AG20443 (cell line): ENCODE measurements at places on chromosomes 6 and 20.

DNA sequence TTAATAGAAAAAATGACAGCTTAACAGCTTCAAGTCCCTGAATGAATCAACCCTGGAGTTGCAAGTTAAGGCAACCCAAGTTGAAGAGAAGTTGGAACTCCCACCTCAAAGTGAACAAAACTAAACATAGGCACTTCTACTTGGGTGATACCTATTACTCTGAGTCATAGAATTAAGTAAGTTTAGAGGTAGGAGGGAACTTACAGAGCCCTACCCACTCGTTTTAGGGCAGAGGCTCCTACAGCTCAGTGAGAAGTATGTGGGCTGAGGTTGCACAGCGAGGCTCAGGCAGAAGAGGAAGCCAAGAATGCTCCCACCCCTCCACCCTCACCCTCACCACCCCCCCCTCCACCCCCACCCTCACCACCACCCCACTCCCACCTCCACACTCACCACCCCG is 42.2 kb downstream of the NFATC2 start:
- DNase-seq: no peak

GRCh38 chr6:14274546-14275492 is 157.2 kb downstream of the CD83 start:
- DNase-seq: no peak

DNA sequence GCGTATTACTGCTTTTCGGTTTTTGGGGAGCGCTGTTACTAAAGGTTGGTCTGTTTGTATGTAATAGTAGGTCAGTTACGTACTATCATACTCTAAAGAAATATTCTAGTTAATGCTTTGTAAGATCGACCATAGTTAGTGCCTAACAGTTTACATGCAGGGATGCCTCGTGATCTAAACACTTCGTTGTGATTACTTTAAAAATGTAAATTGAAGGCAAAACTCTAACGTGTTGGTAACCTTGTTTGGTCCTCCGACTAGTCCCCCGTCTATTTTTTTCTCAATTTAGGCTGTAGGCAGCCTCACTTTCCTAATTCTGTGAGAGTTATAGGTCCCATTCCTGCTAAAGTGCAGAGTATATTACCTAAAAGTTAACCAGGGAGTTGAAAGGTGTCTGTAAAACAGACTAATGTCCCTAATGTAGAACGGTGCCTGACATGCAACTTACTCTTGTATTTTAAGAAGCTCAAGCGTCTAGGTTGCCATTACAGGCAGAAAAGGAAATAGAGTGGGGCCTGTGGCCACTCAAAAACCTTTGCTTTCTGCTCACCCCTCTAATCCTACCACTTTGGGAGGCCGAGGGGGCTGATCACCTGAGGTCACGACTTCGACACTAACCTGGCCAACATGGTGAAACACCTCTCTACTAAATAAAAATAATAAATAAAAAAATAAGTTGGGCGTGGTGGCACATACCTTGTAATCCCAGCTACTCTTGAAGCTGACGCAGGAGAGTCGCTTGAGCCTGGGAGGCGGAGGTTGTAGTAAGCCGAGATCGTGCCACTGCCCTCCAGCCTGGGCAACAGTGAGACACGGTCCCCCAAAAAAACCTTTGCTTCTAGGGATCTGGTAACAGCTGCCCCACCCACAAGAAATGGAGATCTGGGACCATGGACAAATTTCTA is 37.8 kb downstream of the HFE start:
- no peak for DNase-seq

DNA sequence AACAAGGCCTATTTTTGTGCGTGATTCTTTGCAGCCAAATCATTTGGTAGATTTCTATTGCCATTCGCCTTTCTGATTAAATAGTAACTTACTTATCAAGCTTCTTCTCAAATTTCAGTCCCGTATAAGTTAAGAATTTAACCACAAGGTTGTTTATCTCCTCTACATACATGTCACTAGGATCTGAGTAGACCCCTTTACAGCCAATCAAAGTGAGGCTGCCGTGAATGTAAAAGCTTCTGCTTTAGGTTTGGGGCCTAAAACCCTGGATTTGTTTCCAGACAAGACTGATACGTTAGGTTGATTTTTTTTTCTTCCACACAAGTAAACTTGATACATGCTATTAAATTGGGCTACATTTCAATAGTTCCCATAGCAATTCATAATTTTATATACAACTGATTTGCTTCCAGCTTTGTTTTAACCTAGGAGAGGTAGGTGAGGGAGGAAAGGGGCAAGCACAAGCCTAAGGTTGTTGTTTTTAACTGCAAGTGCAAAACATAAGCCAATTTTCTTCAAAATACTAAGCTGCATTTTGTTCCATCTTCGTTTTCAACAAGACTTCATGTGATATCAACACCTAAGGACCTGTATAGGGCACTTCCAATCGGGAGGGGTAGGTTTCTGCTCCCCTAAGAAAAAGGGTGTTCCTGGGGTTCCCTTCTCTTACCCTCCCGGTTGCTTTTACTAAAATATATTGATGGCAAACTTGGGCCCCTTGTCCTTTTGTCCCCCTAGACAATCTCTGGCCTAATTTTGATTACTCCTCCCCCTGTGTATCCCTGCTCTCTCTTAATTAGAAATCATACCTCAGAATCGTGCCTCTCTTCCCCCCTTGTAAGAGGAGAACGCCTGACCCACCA is 1.7 kb downstream of the RANBP9 start:
- DNase-seq: no peak

DNA sequence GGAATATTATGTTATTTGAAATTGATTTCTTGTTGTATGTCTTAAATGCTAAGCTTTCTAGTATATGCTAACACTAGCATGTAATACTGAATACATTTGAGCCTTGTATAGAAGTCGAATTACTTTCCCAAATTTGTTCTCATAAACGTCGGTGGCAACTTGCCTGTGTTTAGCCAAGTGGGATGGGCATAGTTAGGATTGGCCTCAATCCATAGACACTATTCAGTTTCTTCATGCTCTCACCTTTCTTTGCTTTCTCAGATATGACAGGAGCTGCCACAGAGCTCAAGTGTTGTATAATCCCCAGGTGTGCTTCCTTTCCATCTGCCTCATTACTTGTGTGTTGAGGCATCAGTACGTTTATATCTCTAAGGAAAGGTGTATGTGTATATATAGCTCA is 19.3 kb downstream of the ZNF334 start:
- DNase-seq: no peak

DNA sequence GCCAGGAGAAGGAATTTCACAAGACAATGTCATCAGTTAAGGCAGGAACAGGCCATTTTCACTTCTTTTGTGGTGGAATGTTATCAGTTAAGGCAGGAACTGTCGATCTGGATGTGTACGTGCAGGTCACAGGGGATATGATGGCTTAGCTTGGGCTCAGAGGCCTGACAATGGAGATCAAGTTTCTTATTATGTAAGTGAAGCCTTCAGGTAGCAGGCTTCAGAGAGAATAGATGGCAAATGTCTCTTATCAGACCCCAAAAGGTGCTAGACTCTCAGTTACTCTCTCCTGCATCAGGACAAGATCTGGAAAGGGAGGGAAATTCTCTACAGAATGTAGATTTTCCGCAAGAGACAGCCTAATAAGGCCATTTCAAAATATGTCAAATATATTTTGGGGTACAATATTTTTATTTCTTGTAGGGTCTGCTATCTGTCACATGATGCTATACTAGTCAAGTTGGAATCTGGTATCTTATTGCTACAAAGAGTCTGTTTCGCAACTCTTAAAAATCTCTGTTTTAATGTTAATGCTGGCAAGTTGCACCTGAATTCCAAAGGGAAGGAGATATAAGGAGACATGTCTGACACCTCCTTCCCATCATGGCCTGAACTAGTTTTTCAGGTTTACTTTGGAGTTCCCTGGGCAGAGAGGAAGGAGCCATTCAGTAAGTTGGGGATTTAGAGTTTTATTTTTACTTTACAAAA is 48.8 kb downstream of the TRDN start:
- DNase-seq: no peak

- DNase-seq: no peak
Observed at GRCh38 chr6:56764081-56764566, 121.4 kb upstream of the DST start.

GRCh38 chr6:84204011-84204410 is 23.4 kb downstream of the CEP162 start:
- no peak for DNase-seq

GRCh38 chr6:84645563-84646266 is 118.7 kb downstream of the TBX18 start:
- DNase-seq: peak; percentile 55

GRCh38 chr6:51077821-51078518 is 259.3 kb downstream of the TFAP2B start:
- DNase-seq: no peak

GRCh38 chr20:14664101-14664500 is 326.7 kb upstream of the FLRT3 start:
- no peak for DNase-seq

DNA sequence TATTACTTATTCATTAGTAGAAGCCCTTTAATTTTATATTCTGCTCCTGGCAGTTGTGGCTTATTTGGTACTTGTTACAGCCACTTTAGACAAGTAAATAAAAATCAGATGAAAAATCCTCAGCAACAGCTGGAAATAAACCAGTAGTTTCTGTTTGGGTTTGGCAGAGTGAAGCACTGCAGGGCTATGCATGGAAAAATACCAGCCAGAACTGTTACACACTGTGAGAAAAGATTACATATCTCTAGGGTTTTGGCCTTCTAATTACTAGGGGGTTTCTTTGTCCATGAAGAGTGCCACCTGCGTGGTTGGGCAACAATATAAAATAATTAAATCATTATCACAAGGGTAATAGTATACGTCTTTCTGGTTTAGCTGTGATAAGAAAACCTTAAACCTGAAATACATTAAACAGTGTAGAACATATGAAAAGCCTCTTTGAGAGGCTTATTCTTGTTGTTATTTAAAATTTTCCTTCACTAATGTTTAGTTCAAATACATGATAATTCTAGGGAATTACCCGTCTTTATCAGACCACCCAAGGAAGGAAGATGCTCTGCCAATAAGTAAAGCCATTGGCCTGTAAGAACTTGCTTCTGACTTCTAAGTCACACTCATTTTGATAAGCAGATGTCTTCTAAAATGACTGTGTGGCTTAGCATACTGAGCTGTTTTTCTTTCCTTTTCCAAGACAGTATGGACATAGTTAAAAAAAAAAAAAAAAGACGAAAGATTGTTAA is 320.0 kb upstream of the FLRT3 start:
- no peak for DNase-seq

DNA sequence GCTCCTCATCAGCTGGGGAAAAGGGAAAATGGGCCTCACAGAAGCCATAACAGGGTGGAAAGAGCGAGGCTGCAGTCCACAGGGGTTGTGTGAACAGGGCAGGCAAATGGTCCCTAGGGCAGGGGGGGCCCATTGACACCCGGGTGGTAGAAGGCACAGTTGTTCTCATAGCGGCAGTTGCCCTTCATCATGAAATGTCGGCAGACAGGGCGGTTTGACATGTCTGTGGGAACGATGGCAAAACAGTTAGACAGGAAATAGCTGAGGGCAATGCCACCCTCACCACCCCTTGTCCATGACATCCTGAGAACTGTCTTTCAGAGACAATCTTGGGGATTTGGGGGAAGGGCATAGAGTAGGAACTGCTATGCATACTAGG is 15.6 kb downstream of the PPP1R10 start:
- DNase-seq: no peak

GRCh38 chr6:43328528-43328927 is 19.9 kb upstream of the CRIP3 start:
- no peak for DNase-seq

- DNase-seq: no peak
Observed at GRCh38 chr6:122389704-122390372, 9.6 kb upstream of the HSF2 start.

GRCh38 chr20:31967830-31968249 is at the start of gene XKR7:
TSS of gene XKR7 (plus strand) at chr20:31968151. CDS start at chr20:31968176, 25 bp downstream.
- no peak for DNase-seq

GRCh38 chr6:163008626-163009025 is 280.9 kb downstream of the PACRG start:
- no peak for DNase-seq

GRCh38 chr6:103122766-103123601 is 1729.5 kb downstream of the GRIK2 start:
- peak; percentile 12 for DNase-seq

DNA sequence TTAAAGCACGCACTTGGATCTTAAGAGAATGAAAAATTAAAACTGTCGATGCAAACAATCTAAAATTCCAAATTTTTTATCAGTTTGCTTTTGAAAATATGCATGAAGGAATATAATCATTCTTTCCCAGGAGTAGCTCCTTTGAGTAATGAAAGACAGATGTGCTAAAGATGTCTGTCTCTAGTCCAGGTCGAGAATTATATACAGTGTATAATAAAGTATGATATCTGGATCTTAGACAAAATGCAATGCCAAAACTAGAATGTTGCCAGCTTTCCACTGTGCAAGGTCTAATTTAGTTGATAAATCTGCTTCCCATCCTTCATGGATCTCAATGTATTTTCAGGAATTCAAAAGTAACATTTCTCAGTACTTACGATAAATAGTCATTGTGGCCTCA is 65.1 kb upstream of the ADGRG6 start:
- no peak for DNase-seq

DNA sequence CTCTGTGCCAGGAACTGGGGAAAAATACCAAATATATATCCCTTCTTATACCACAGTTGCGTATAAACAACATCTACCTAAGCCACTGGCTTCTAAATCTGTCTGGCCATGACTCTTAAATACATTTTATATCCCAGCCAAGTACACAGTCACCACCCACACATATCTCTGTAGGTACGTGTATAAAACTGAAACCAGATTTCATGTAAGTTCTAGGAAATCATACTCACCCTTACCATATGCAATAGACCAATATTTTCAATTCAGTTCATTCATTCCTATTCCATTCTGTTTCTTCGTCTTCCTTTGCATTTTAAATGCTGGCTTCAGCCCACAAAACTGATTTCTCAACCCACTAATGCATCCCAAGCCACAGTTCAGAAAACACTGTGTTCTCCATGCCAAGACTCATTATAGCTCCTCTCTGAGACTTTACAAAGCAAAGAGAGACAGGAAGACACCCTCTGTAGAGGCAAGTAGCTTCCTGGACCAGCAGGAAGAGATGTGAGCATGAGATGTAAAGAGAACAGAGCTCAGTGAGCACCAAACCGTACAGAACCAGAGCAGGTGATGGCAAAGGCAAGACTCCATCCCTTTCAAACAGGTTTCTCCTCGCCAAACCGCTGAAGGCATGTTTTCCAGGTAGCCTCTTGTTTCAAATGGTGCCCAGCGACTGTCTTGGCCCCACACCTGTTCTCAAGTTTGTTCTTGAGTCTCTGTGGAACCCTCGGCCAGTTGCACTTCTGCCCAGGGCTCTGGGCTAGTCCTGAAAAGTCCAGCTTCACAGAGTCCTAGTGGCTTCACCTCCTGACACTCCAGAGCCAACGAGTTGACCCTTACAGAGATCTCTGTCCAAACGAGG is 18.7 kb downstream of the FAM50B start:
- DNase-seq: peak; percentile 30
